Stimulated activated CD4-positive, alpha-beta T cell treated with anti-CD3 and anti-CD28 coated beads, Interleukin-4, amount 100 ng/mL, for 4 hours (primary cell): ENCODE measurements at places on chromosomes 4 and X.

- no peak for DNase-seq
Observed at GRCh38 chr4:80507077-80507476, 171.5 kb downstream of the CFAP299 start.

GRCh38 chr4:107935246-107935645 lies 3.9 kb downstream of the CYP2U1 start:
- no peak for DNase-seq

DNA sequence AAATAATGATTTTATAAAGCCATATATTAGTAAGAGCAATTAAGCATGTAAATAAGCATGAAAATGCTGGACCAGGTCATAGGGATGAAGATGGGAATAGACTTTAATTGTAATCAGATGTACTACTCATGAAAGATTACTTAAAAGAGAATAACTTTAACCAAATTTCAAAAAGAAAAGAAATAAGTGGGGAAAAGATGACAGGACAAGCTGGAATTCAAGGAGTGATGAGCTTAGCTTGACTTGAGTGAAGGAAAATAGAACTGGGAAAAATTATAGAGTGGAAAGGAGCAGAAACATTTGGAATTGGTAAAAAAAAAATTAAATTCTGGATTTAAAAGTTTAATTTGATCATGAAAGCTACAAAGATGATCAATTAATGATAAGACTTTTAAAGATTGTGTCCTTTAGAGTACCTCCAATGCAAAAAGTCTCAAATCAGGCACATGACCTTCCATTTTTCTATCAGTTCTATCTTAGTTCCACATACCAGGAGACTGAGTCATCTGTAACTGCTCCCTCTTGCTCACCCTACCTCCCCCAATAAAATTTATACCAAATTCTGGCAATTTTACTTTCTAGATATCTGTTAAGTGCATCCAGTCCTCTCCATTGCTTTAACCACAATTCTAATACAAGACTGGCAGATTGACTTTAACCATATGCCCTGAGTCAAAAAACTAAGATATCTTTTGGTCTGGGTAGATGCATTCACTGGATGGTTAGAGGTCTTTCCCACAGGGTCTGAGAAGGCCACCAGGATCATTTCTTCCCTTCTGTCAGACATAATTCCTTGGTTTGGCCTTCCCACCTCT lies 56.4 kb upstream of the SLIT2 start:
- DNase-seq, result no peak

GRCh38 chr4:88960576-88960975 lies 96.4 kb downstream of the FAM13A start:
- no peak for DNase-seq

GRCh38 chr4:121477079-121477478 lies 96.3 kb upstream of the QRFPR start:
- DNase-seq, result no peak

DNA sequence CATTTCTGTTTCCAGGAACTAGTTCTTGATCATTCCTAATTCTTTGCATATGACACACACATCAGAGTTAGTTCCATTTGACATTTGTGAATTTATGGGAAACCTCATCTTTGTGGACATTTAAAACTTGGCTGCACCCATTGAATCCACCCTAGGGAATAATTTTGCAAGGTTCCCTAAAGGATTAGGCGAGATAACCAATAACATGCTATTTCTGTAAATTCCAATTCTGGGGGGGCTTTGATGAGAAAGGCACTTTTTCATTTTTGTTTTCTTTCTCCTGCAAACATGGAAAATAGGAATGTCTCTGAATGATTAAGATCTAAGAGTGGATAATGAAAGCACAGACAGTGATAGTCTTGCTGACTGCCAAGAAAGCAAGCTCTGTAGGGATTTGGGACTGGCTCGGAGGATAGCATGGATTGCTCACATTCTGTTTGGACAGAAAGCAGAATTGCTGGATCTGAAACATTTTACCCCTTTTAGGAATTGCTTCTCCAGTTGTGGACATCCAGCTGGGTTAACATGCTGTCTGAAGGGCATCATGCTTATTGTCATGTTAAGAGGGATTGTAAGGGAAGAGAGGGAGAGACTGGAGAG lies 145.1 kb downstream of the NHS start:
- no peak for DNase-seq

GRCh38 chr4:68810919-68811318 lies 4.9 kb upstream of the UGT2B10 start:
- no peak for DNase-seq

GRCh38 chrX:136115904-136116297 lies 31.4 kb upstream of the FHL1 start:
- no peak for DNase-seq

DNA sequence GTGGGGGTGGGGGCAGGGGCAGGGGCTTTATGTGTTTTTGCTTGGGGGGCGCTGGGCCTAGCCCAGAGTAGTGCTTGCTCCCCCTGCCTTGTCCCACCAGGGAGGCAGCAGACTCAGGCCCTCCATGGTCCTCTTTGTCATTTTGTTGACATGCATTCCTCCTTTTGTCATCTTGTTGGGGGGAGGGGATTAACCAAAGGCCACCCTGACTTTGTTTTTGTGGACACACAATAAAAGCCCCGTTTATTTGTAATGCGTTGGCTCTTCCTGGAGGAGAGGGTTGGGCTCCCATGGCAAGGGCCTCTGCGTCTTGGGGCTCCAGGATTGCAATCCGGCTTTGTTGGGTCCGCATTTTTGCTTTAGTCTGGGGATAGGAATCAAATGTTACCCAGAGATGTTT lies 2.2 kb downstream of the EMD start:
- DNase-seq, result no peak

GRCh38 chrX:151359341-151359740 lies 37.7 kb upstream of the VMA21 start:
- DNase-seq, result no peak

- no peak for DNase-seq
Observed at GRCh38 chrX:1909419-1910206, 294.8 kb downstream of the ASMT start.

DNA sequence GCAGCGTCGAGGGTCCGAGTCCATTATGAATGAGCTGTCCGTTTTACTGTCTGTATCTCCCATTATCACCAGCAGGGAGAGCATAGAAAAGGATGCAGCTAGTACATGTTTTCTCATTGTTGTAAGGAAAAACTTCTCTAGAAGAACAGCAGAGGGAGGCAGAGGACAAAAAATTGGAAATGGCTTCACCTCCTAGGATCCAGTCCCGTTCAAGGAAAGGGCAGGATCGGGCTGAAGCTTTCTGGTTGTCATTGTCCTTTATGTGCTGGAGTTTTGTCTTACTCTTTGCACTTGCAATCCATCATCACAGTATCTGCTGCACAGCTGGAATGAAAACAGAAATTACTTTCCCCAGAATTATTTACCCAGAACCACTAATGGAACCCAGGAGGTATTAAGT lies 14.7 kb downstream of the NDP start:
- no peak for DNase-seq
